ENCODE measurements at places on chromosomes 2 and 18. TPM values are rescaled to one million over a fixed set of nuclear protein-coding genes. Genes with fewer than 3 reads are reported as not detected.

- DNase-seq = no peak
These were observed 85.1 kb upstream of the ZBTB14 start for GRCh38 chr18:5380586-5380985.

DNA sequence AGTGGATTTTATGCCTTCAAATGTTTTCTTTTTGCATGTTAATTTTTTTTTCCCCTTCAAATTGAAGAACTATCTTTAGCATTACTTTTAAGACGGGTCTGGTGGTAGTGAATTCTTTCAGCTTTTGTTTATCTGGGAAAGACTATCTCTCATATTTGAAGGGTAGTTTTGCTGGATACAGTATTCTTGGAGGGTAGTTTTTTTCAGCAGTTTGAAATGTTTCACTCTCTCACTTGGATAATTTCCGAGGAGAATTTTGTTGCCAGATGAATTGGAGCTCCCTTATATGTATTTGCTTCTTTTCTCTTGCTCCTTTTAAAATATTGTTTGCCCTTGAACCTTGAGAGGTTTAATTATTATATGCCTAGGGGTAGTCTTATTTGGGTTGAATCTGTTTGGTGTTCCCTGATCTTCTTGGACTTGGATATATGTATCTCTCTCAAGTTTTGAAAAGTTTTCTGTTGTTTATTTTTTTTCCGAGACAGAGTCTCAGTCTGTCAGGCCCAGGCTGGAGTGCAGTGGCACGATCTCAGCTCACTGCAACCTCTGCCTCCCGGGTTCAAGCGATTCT, 15.5 kb downstream of the TTLL4 start:
- no peak for DNase-seq

- peak; percentile 13 for DNase-seq
These were observed 797 bp downstream of the NXPH2 start for GRCh38 chr2:138779406-138779780.

Gene TMEM18
- total RNA-seq = 35.2 TPM

- DNase-seq = peak; percentile 11
These were observed 251.5 kb upstream of the NXPH2 start for GRCh38 chr2:139031722-139032121.

DNA sequence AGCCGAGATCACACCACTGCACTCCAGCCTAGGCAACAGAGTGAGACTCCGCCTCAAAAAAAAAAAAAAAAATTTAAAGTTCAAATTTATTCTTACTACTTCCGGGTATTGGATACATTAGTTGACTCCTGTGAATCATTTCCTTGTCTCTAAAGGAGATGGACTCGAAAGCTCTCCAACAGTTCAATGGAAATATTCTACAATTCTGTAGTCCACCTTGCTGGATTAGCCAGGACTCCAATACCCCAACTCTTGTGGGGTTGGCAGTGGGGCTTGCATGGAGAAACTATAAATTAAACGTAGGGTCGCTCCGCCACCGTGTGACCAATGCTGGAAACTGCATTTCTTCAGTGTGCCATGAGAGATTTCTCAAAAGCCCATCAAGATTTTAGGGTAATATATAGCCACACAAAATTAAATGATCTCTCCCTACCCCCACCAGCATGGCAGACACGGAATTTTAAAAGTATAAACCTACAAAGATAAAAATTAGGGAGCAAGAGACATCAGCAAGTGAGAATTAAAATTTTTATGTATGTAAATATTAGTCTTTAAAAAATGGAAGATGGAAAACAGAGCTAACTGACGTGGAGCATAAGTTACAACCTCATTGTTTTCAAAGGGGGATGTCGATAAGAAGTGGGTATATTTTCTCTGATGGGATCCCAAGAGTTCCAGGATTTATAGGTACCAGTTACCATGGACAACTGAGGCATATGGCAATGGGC, 27.8 kb upstream of the GAREM2 start:
- DNase-seq = peak; percentile 73

Gene MC4R
- not detected for total RNA-seq

DNA sequence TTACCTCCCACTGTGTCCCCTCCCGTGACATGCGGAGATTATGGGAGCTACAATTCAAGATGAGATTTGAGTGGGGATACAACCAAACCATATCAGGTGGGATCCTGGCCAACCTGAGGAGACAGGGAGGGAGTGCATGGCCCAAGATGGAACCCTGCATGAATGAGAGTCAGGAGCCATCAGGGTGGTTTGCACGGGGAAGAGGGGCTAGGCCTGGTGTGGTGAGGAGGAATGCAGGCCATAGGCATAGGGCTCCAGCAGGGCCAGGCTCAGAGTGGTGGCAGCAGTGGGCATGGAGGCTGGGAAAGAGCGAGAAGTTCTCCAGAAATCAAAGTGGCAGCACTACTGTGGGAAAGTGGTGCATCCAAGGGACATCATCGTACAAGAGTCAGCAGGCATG, 74.0 kb upstream of the BCL2L11 start:
- no peak for DNase-seq

GRCh38 chr18:23934252-23934651, 80.3 kb upstream of the TTC39C start:
- no peak for DNase-seq

- DNase-seq = no peak
These were observed 413.8 kb downstream of the FBXO15 start for GRCh38 chr18:73733806-73734314.

GRCh38 chr2:207767461-207768167, 2.1 kb downstream of the FZD5 start:
- DNase-seq = peak; percentile 67

Gene GCG
- total RNA-seq = 21.1 TPM

GRCh38 chr2:85642725-85643124, 25.3 kb downstream of the SFTPB start:
- DNase-seq = no peak

- DNase-seq = peak; percentile 18
These were observed 98.7 kb downstream of the CTNNA2 start for GRCh38 chr2:79611448-79612016.

DNA sequence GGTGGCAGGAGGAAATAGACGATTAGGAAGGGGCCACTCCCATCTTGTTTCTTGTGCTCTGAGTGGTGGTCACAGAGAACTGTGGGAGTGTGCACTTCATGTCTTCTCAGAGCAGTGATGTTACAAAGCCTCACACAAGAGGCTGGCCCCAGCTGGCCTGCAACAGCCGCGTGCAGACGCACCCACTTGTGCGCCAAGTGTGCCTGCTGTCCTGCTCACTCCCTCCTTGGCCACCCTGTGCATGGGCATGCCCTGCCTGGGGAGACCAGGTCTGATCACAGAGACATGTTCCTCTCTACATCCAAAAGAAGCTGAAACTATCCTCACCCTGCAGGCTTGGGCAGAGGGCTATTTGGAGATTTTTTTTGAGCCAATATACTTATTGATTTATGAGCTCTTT, 108.4 kb downstream of the MRO start:
- DNase-seq = no peak
